ENCODE measurements at places on chromosomes 6 and 20. TPM values are rescaled to one million over a fixed set of nuclear protein-coding genes. Genes with fewer than 3 reads are reported as not detected.

- DNase-seq, result no peak
Observed at GRCh38 chr20:37311710-37312355, 22.4 kb downstream of the MANBAL start.

- no peak for DNase-seq
Observed at GRCh38 chr6:110083875-110084585, 95.4 kb downstream of the WASF1 start.

DNA sequence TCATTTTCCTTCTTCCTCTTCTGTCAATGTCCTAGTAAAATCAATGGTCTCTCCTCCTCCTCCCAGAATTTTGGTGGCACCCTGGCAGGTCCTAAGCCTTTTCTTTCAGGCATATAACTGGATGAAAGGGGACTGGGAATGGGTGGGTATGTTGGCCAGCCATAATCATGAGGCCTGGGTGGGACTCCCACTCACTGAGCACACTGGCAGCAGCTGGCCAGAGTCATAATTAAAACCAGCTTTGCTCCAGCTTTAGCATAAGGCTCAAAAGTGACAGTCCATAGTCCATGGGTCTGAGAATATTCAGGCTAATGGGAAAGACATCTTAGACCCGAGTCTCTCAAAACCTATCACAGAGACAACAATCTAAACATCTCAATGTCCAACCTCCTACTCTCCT lies 190.0 kb upstream of the BTBD3 start:
- no peak for DNase-seq

The CLIC5 gene
- 189 TPM for polyA plus RNA-seq

- no peak for DNase-seq
Observed at GRCh38 chr6:94349227-94349626, 929.9 kb upstream of the EPHA7 start.

The LCA5 gene
- 12.7 TPM for polyA plus RNA-seq

DNA sequence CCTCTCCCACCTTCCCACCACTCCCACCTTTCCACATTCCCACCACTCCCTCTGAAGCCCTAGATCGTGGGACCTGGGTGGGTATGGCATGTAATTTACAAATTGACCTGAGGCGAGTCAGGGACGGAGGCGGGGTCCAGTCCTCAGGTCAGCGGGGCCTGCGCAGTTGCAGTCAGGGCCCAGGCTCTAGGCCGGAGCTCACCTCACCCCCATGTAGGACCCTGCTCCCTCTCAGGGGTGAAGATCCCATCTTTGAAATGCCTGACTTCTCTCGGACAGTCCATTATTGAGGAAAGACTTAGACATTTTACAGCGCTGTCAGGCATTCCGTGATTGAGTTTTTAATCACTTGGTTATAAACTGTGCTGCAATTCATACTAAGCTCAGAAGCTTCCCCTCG lies 10.5 kb downstream of the THBS2 start:
- DNase-seq, result no peak

The RSPH9 gene
- polyA plus RNA-seq, result 1.5 TPM

DNA sequence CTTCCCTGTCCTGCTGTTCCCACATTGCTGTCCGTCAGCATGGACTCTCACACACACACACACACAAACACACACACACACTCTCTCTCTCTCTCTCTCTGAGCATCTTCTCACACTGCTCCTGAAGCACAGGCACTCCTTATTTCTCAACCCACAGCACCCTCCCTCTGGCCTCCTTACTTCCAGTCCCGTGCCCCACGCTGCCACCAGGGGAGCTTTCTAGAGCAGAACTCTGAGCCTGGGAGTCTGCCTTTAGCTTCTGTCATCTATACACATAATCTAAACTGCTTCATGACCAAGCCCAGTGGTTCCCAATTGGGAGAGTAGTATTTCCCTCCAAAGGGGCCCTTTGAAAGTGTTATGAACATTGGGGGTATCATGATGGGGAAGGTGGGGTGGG lies 29.1 kb downstream of the HECA start:
- DNase-seq, result no peak

- no peak for DNase-seq
Observed at GRCh38 chr20:32982617-32983458, 21.4 kb downstream of the SUN5 start.

GRCh38 chr6:7390226-7390878 lies 744 bp downstream of the RIOK1 start:
- DNase-seq, result no peak

GRCh38 chr20:38275815-38276550 lies 15.4 kb upstream of the KIAA1755 start:
- no peak for DNase-seq

The SHLD1 gene
- polyA plus RNA-seq, result 7.9 TPM

DNA sequence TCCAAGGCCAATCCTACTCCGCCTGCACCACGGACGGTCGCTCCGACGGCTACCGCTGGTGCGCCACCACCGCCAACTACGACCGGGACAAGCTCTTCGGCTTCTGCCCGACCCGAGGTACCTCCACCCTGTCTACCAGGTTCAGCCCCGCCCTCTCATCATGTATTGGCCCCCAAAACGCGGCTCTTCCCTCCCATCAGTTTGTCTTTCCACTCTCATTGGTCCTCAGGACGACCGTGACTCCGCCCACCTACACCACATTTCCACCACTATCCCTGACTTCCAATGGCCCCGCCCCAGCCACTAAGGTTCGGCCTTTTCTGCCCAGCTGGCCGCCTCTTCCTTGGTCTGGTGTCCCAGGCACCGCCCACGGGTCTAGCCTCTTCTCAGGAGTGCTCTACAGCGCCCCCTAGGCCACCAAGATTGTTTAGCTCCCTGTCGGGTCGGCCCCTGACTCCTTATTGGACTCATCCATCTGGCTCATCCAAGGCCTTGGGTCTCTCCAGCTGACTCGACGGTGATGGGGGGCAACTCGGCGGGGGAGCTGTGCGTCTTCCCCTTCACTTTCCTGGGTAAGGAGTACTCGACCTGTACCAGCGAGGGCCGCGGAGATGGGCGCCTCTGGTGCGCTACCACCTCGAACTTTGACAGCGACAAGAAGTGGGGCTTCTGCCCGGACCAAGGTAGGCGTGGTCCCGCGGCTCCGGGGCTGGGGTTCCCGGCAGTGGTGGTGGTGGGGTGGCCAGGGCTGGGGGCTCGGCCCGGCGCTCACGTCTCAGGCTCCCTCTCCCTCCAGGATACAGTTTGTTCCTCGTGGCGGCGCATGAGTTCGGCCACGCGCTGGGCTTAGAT lies 3.1 kb downstream of the MMP9 start:
- DNase-seq, result peak; percentile 7

DNA sequence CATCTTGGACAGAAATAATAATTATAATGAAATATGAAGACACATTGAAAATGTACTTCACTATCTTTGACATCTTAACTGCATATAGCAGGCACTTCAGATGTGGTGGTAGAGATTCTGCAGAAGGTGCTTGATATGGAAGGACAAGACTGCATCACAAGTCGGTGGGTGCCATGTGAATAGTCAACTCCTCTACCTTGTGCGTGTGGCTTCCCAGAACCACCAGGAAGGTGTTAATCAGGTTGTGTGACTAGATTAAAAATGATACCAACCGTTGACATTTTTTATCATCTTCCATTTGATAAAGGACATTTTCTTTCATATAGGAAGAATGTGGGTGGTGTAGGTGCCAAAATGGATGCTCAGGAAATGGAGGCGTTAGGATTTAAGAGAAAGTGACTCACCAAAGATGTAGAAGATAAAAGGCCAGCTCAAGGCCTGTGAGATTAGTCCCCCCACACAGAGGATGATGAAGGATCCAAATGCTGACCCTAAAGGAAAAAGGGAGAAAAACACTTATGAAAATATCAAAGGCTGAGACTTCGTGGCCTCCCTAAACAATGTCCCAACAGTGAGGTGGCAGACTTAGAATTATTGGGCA lies 12.3 kb downstream of the SLC17A2 start:
- no peak for DNase-seq

The OR12D3 gene
- polyA plus RNA-seq, result not detected

DNA sequence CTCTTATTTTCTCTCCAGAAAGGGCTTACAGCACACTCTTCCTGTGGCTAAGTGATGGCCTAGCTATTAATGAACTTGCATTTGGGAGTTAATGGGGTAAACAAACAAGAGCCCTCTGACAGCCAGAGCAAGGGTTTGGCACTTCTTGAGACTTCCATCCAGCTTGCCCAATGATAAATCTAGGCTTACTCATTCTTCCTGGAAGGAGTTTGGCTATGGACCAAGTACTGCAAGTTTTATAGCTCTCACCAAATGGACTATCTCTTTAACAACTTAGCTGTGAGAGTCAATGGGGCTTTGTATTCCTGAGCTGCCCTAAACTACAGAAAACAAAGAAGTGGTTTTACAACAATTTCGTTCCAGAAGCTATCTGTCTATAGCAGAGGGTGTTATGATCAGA lies 16.7 kb upstream of the PI3 start:
- DNase-seq, result no peak

GRCh38 chr20:9838378-9839295 lies at the start of gene PAK5:
TSS of gene PAK5 (minus strand) at chr20:9839076. CDS start at chr20:9644328, 194,748 bp downstream.
- peak; percentile 53 for DNase-seq

- DNase-seq, result no peak
Observed at GRCh38 chr6:14642842-14643241, 525.3 kb downstream of the CD83 start.

- no peak for DNase-seq
Observed at GRCh38 chr6:130138909-130139242, 83.9 kb downstream of the SAMD3 start.

The CTAGE9 gene
- polyA plus RNA-seq, result not detected

DNA sequence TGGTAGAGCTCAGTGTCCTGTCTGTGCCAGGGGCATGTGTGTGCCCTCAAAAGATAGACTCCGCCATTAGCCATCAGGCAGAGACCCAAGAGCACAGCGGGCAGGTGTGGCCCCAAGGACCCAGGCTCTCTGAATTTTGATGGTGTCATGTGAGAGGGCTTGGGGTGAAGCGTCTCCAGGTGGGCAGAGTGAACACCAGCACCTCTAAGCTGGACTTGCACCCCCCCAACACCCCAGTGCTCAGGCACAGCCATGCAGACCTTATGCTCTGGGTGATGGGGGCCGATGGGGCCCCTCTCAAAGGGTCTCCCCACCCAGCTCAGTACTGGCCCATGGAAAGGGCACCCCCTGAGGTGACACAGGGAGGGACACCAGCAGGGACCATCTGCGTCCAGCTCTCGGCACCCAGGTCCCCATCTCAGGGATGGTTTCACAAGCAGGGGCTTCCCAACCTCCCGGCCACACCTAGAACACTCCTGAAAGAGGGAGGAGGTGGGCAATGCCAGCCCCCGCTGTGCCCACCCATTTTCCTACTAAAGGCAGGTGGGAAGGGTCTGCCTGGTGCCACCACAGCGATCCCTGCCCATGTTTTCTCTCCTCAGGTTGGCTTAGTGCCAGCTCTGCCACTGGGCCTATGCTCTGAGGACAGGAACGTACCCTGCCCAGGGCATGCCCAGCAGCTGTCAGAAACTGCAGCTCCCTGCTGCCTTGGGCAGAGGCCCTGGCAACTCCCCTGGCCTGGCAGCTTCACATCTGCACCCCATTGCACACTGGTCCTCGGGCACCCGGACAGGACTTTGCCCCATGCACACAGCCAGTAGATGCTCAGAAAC lies 3.5 kb downstream of the CST7 start:
- DNase-seq, result no peak

The MAK gene
- 1.6 TPM for polyA plus RNA-seq

DNA sequence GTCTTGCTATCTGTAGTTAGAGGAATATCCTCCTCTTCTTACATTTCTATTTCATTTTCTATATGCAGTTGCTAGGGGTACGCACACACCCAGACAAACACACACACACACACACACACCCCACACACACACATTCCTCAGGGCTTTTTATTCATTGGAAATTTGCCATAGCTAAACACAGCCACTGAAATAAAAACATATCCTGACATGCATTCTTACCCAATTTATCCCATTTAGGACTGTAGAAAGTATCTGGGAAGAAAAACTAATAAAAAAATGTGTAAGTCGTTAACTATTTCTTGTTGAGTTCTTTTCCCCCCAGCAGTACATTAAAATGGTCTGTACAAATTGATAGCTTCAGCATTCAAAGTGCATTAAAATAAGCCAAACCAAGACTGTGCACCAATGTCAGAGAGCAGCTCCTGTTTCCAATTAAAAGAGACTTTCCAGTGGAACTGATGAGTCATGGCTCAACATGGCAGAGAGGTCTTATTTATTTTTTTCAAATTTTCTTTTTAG lies 357.9 kb upstream of the AGPAT4 start:
- no peak for DNase-seq

- no peak for DNase-seq
Observed at GRCh38 chr6:84514089-84514971, 250.1 kb downstream of the TBX18 start.

- DNase-seq, result no peak
Observed at GRCh38 chr6:140046016-140046632, 671.7 kb upstream of the CITED2 start.

The PPT2 gene
- 35.0 TPM for polyA plus RNA-seq

DNA sequence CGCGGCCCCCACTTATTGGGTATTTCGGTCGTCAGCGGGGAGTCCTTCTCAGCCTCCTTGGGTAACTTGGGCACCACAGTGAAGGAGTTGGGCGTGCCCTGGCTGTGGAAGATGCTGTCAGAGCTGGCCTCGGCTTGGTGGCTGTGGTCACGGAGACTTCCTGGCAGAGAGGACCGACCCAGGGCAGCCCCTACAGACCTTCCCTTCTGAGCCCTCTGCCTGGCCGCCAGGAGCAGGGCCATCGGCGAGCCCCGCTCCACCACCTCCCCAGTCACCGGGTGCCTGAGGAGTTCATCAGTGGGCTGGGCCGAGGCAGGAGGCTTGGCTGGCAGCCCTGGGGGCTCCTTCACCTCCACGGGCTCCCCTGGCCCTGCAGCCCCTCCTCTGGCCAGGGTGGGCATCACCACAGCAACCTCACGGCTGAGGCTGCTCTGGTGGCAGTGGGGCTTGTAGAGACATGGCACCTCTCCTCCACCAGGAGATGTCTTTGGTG lies 37.2 kb downstream of the C6orf132 start:
- no peak for DNase-seq

GRCh38 chr6:154891901-154892300 lies 103.2 kb upstream of the TIAM2 start:
- DNase-seq, result no peak

- DNase-seq, result no peak
Observed at GRCh38 chr6:3753228-3753835, 1.8 kb upstream of the PXDC1 start.

The MAS1 gene
- polyA plus RNA-seq, result 0.03 TPM

GRCh38 chr20:63065911-63066310 lies 59.1 kb upstream of the BHLHE23 start:
- DNase-seq, result no peak

GRCh38 chr20:6595704-6596103 lies 171.8 kb upstream of the BMP2 start:
- no peak for DNase-seq

- no peak for DNase-seq
Observed at GRCh38 chr20:4730780-4731179, 9.1 kb downstream of the PRND start.

GRCh38 chr20:19112828-19113227 lies 99.6 kb upstream of the SLC24A3 start:
- no peak for DNase-seq

DNA sequence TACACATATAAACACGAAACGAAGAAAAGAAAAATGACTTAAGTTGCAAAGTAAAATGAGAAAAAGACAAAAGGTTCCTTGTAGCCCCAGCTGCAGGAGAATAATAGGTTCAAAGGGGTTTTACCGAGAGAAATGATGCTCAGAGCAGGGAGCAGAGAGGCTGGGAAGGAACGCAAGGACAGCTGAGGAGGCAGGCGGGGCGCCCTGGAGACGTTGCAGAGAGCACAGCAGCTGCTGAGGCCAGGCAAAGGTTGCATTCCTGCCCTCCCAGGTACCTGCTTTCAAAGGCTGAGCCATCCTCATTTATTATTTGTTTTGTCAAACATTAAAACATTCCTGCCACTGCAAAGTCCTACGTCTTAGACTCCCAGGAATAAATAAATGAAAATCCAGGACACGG lies 16.2 kb upstream of the VAPB start:
- no peak for DNase-seq

- DNase-seq, result no peak
Observed at GRCh38 chr6:11414176-11414963, 123.2 kb upstream of the TMEM170B start.
